ENCODE measurements at places on chromosomes 3 and 15. TPM values are rescaled to one million over a fixed set of nuclear protein-coding genes. Genes with fewer than 3 reads are reported as not detected.

- DNase-seq: no peak
These were observed 50.4 kb upstream of the RASGRF1 start for GRCh38 chr15:79140846-79141570.

Gene C3orf20
- polyA plus RNA-seq: 0.18 TPM

Gene CPA3
- 4.3 TPM for polyA plus RNA-seq

GRCh38 chr3:184145751-184146270, 9.4 kb upstream of the DVL3 start:
- DNase-seq: no peak

DNA sequence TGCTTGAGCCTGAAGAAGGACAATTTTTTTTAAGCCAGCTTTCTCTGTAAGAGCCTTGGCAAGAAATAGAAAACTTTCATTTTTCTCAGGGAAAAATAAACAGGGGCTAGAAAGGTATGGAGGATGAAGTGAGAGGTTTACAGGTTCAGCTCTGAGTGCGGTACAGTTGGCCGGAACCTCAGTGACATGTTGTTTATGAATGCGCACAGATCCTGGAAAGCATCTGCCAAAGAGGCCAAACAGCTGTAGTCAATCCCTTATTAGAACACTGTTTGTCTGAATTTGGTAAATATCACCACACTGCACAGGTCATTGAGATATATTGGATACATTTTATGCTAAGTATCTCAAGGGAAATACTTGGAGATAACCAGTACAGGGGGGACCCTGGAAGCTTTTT, 561.8 kb upstream of the MDFIC2 start:
- no peak for DNase-seq

Gene AGBL1
- polyA plus RNA-seq: 9.6 TPM

Gene JMJD7
- 6.3 TPM for polyA plus RNA-seq

Gene LRRC31
- polyA plus RNA-seq: not detected

DNA sequence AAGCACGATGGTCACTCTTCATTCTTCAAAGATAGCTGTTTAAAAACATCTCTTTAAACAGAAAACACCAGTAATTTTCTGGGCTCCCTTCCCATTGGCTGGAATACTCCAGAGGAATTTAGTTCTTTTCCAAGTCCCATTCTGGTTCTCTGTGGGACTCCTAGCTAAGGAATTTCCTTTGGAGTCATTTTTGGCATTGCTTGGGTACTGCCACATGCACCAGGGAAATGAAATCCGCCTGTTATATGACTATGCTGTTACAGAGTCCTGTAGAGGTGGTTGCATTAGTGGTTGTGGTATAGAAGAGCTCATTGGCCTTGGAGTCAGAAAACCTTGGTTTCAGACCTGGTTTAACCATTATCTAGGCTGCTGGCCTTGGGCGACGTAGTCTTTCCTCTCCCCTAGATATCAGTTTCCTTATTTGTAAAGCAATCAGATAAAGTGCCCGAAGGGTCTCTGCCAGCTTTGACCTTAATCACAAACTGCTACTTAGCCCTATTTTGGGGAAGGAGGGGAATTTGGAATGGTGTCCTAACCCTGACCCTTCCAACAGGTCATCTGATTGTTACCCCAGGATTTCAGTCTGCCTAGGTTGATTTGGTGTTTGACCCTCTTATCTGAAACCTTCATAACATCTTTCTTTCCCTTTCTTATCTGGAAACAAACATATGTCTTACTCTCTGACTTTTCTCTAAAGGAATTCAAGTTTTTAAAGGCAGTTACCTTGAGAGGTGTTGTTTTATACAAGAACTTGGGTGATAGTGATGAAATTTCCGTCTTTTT, 13.4 kb downstream of the RTP1 start:
- DNase-seq: peak; percentile 17

GRCh38 chr15:67406257-67406861, 114.6 kb upstream of the C15orf61 start:
- no peak for DNase-seq

GRCh38 chr3:20340324-20340928, 154.4 kb upstream of the SGO1 start:
- DNase-seq: peak; percentile 88

GRCh38 chr15:96818861-96819260, 488.4 kb downstream of the NR2F2 start:
- DNase-seq: no peak

- no peak for DNase-seq
These were observed 559.4 kb upstream of the KCNMB2 start for GRCh38 chr3:177976866-177977265.

Gene GOLGA8G
- not detected for polyA plus RNA-seq

- DNase-seq: peak; percentile 24
These were observed 22.8 kb downstream of the PGBD4 start for GRCh38 chr15:34124651-34125050.

- no peak for DNase-seq
These were observed 1014.7 kb upstream of the CFAP20DC start for GRCh38 chr3:60064210-60065178.

- DNase-seq: no peak
These were observed 21.4 kb upstream of the PRTG start for GRCh38 chr15:55764398-55764797.

DNA sequence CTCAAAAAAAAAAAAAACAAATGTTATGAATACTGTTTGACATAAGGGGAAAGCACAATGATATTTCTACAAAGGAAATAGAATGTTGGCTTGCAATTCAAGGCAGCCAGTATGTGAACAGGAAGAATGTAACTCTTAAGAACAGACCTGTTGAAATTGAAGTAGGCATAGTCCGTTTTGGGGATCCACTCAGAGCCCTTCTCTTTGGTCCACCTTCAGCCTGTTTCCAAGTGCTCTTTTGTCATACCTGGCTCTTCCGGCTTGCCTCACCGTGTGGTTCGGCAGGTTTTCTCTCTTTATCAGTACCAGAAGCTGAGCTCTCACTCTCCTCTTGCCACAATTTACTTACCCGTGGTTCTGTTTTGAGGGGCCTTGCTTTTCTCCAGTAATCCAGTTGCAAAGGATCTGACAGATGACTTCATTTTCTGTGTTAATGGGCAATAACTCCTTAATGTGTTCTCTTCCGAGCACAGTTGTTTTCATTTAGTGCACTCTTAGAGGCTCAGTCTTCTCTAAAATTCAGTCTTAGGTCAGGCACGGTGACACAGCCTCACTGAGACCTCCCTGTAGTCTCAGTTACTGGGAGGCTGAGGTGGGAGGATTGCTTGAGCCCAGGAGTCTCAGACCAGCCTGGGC, 6.7 kb downstream of the ABHD17C start:
- DNase-seq: no peak

DNA sequence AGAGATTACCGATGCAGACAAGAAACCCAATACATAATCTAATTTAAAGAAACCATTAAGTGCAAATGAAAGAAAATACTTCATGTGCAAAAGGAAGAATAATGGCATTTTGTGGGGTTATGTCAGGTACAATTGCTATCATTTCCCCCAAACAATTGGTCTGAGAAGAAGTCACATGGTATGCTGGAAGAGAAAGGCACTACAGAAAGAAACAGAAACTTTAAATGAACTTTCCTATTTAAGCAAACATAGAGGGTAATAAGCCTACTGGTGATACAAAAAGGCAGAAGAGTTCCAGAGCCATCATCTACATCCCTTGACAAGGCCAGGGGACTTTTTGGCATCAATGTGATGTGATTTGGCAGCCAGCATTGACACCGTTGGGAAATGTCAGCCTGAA, 302.4 kb upstream of the WNT5A start:
- no peak for DNase-seq

Gene LPP
- polyA plus RNA-seq: 13.5 TPM

Gene SERINC4
- polyA plus RNA-seq: 0.75 TPM

Gene AADACL2
- not detected for polyA plus RNA-seq

DNA sequence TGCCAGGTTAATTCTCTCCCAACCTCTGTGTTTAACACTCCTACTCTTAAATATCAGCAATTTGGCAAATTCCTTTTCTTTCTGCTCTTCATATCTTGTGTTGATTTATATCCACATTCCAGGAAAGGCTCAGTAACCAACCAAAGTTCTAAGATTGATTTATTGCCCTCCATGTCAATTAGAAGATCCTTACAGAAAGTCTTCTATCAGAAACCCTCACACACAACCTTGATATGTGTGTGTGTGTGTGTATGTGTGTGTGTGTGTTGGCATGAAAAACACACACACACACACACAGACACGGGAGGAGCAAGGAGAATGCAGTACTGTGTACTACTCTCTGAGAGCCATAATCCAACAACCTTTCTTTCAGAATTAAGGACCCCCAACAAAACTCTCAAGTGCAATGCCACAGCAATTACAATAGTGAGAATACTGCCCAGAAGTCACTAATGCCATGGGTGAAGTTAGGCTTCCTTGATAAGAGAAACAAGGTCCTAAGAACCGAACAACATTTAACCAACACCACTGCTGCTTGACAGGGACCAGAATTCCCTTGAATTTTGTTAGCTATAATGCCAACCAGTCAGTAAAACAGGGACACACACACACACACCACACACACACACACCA, 1.1 kb downstream of the LSAMP start:
- DNase-seq: no peak

GRCh38 chr15:47364230-47365141, 352.8 kb upstream of the SEMA6D start:
- DNase-seq: no peak

DNA sequence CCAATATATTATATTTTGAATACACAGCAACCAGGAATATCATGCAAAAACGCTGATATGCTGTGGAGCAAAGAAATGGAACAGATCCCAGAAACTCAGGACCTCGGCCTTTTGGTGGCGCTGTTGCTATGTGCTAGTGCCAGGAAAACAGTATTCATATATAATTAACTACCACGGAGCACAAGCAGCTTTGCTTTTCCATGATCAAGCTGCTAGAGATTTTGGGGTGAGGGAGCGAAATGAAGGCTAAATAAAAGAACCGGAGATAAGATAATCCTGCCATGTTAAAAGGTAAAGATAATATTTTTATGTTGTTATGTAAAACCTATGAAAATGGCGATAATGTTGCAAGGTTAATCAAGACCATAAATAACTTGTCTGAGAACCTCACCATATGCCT, 157.7 kb upstream of the FAM3D start:
- peak; percentile 81 for DNase-seq

Gene PGBD4
- polyA plus RNA-seq: 1.3 TPM

Gene ANKUB1
- polyA plus RNA-seq: not detected

Gene TMEM207
- not detected for polyA plus RNA-seq

DNA sequence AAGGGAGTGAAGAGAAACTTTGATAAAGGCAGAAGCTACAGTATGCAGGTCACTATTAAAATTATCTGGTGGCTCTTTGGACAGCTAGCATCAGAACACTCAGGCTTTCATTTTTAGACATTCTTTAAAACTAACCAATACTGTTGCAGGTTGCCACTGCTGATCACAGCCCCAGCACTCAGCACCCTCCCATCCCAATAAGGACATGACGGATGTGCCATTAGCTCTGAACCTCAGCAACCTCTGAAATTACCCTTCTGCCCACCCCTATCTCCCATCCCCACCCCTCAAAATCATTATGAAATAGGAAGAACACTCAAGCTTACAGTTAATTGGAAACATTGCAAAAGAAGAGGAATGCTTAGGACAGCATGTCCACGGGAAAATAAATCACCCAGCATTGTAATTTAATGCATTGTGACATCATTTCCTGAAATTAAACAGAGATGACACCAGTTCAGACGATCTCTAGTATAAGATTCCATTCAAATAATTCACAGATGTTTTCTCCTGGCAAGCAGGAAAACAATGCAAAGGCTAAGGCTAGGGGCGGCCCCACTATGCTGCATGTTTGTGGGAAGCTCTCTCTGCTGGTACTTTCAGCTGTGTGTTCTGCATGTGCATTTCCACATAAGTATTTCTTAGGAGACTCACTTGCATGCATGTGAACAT, 71.6 kb downstream of the MEIS2 start:
- peak; percentile 69 for DNase-seq

Gene RARB
- polyA plus RNA-seq: 13.7 TPM

Gene TM4SF4
- 0.18 TPM for polyA plus RNA-seq

GRCh38 chr3:117306299-117306698, 596.7 kb downstream of the TUSC7 start:
- no peak for DNase-seq

All from muscle of back (tissue), 13 donors.